ENCODE measurements at places on chromosomes 5 and 9. TPM values are rescaled to one million over a fixed set of nuclear protein-coding genes. Genes with fewer than 3 reads are reported as not detected.

ADAMTS16 gene
- 0.05 TPM for polyA plus RNA-seq

SLC45A2 gene
- 0.05 TPM for polyA plus RNA-seq

CHSY3 gene
- polyA plus RNA-seq: 0.59 TPM

DMRT3 gene
- 0.21 TPM for polyA plus RNA-seq

SV2C gene
- polyA plus RNA-seq: 0.27 TPM

OTULINL gene
- 9.1 TPM for polyA plus RNA-seq

NR5A1 gene
- 0.46 TPM for polyA plus RNA-seq

CCL27 gene
- polyA plus RNA-seq: 48.4 TPM

BAAT gene
- polyA plus RNA-seq: 0.11 TPM

ASTN2 gene
- 5.8 TPM for polyA plus RNA-seq

ZNF474 gene
- polyA plus RNA-seq: 0.50 TPM

SPOCK1 gene
- 8.6 TPM for polyA plus RNA-seq

All from thymus (tissue), 14 donors.